M059J (cell line): ENCODE measurements at places on chromosomes 16 and 17. TPM values are rescaled to one million over a fixed set of nuclear protein-coding genes. Genes with fewer than 3 reads are reported as not detected.

- no peak for DNase-seq
Observed at GRCh38 chr17:7523033-7523432, 25.8 kb upstream of the TNFSF12 start.

- no peak for DNase-seq
Observed at GRCh38 chr16:1280783-1281182, 24.9 kb downstream of the TPSD1 start.

GRCh38 chr17:44095647-44096496, 25.3 kb downstream of the G6PC3 start:
- peak; percentile 97 for DNase-seq

DNA sequence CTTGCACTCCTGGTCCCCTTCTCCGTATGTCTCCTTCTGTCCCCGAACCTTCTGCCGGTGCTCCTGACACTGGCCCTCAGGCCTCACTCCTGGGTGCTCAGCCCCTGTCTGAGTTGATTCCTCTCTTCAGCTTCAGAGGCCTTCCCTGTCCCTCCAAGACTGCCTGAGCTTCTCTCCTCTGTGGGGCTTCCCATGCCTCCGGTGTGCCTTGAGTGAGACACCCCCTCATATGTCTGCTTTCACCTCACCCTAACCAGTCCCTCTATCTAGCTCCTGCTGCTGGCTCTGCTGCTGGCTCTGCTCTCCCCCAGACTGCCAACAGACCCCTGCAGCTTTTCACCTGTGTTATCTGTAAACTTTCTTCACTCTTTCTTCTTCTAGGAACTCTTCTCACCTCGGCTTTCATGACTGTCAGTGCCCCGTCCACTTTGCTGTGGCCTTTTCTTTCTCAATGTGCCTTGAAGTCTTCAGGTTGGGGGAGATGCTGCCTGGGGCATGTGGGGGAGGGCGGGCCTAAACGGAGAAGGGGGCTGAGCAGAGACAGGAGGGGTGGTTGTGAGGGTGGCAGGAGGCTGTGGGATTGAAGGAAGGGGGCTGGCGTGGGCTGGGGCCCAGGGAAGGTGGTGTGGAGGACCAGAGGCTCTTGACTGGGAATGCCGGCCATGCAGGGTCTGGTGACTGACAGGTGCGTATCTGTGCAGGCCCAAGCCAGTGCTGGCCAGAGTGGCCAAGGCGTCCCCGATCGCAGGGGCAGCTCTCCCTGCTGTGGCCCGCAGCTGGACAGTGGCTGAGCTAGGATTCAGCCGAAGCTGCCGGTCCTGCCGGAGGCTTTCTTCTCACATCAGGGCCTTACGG, 81.3 kb downstream of the METRNL start:
- DNase-seq, result no peak

- DNase-seq, result no peak
Observed at GRCh38 chr17:35241520-35241919, 1.4 kb upstream of the SLFN5 start.

DNA sequence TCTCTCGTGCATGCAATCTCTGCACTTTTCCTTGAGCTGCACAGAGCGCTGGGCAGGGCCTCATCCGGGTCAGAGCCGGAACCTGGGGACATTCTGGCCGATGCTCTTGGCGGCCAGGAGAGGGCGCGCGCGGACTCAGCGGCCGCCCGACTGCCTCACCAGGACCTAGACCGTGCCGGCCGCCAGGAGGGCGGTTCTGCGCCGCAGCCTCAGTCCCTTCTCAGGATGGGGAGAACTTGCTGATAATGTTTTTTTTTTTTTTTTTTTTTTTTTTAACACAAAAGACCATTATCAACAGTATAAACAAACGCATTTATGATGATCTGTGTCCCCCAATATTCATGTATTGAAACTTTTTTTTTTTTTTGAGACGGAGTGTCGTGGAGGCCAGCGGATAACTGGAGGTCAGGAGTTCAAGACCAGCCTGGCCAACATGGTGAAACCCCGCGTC, 8.1 kb upstream of the FLYWCH2 start:
- DNase-seq, result peak; percentile 69

- DNase-seq, result no peak
Observed at GRCh38 chr16:81436386-81436785, 8.2 kb upstream of the CMIP start.

GRCh38 chr16:2971985-2972784, 3.0 kb downstream of the PAQR4 start:
- peak; percentile 25 for DNase-seq

- DNase-seq, result no peak
Observed at GRCh38 chr17:81416612-81417011, 21.4 kb downstream of the BAHCC1 start.

DNA sequence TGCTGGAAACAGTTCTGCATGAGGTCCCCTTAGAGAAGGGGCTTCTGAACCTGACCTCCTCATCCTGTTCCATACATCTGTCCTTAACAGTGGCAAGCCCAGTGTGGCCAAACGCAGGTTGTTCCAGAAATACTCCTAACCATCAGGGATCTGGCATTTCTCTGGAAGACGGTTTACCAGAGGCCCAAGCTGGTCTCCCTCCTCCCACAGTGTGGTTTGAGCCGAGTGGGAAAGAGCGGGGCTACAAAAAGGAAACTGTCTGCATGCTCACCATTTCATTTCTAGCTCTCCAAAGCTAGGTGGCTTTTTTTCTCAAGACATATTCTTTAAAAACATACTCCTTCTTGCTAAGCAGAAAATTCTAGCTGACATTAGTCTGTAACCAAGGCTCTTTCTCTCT, 6.0 kb downstream of the MXRA7 start:
- no peak for DNase-seq

DNA sequence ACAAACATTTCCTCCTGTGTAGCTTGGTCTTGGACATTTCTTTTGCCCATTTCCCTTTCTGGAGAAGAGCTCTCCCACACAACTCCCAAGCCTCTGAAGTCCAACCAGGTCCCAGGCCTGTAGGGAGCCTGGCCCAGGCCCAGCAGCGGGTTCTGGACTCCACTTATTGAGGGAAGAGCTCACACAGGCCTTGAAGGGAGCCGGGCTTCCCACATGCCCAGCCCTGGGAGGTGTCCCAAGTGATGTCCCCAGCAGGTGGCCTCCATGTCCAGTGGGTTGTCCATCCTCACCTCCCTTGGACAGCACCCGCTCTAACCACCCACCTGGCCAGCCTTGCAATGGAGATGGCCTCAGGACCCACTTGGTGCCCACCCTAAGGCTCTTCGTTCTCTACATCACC, 5.9 kb upstream of the EPX start:
- DNase-seq, result no peak

GRCh38 chr17:36752096-36752888, 150.9 kb downstream of the MRM1 start:
- no peak for DNase-seq

GRCh38 chr17:17413215-17413792, 63.5 kb upstream of the MED9 start:
- DNase-seq, result peak; percentile 41

GRCh38 chr16:57089406-57089805, 3.0 kb upstream of the CPNE2 start:
- no peak for DNase-seq

GRCh38 chr17:37109731-37110710, 161.3 kb downstream of the AATF start:
- no peak for DNase-seq

DNA sequence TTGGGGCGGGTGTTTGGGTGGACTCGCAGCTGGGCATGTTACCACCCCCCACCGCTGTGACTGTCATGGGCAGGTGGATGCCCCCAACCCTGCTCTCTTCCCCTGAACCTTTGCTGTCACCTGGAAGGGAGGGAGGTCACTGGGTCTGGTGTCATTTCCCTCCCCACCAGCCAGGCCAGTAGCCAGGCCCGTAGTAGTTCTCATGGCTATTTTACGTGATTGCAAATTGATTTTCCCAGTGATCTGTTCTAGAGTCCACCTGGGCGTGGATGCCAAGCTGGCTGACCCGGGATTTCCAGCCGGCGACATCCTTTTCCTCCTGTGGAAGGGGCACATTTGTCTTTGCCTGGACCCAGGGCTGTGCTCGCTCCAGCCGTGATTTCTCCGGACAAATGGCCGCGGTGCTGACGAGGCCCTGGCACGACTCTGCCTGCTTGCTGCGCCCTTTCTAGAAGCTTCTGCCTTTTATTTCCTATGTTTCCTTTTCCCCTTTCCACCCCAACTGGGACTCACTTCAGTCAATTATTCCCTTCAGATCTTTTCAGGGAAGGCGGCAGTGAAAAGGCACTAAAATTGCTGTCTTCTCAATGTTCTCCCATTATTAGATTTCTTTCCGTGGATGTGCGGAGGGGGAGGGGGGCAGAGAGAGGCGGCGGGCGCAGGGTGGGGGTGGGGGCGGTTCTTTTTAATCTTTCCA, 226.9 kb upstream of the CIBAR2 start:
- no peak for DNase-seq

- DNase-seq, result no peak
Observed at GRCh38 chr16:49337814-49338350, 35.7 kb upstream of the C16orf78 start.

GRCh38 chr17:10733666-10734065, 3.8 kb upstream of the TMEM220 start:
- DNase-seq, result no peak

- DNase-seq, result no peak
Observed at GRCh38 chr16:85681255-85681654, 7.5 kb downstream of the GINS2 start.

DNA sequence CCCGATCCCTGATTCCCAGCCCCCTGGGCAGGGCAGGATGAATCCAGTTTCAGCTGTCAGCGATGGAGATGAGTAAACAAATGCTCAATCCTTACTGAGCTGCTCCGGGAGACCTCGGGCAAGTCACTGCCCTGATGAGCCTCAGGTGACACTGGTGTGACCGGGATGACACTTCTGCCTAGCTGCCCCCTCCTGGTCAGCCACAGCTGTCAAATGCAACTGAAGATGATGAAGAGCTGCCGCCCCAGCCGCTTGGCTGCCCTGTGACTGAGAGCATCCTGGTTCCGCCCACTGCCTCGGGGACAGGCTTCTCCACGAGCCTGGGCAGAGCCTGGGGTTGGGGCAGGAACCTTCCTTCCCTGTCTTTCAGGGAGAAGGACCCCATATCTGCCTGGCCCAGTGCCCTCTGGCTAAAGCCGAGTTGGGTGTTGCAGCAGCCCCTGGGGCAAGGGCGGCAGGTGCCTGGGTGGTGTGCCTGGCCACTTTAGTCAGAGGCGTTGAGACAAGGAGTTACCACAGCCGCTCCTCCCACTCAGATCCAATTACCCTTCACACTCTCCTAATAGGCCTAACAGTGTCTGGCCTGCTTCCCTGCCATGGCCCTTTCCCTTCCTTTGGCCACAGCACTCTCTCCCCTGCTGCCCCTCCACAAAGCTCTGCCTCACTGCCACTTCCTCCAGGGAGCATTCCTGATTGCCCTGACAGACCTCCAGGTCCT, 5.5 kb downstream of the CCL17 start:
- no peak for DNase-seq

GRCh38 chr17:75019146-75019545, 6.7 kb downstream of the MRPL58 start:
- DNase-seq, result no peak

- DNase-seq, result no peak
Observed at GRCh38 chr16:49075709-49076108, 205.9 kb downstream of the CBLN1 start.

- DNase-seq, result no peak
Observed at GRCh38 chr17:34255381-34255732, 272 bp downstream of the CCL2 start.

GRCh38 chr16:63442246-63442645, 1406.0 kb upstream of the CDH8 start:
- DNase-seq, result no peak

DNA sequence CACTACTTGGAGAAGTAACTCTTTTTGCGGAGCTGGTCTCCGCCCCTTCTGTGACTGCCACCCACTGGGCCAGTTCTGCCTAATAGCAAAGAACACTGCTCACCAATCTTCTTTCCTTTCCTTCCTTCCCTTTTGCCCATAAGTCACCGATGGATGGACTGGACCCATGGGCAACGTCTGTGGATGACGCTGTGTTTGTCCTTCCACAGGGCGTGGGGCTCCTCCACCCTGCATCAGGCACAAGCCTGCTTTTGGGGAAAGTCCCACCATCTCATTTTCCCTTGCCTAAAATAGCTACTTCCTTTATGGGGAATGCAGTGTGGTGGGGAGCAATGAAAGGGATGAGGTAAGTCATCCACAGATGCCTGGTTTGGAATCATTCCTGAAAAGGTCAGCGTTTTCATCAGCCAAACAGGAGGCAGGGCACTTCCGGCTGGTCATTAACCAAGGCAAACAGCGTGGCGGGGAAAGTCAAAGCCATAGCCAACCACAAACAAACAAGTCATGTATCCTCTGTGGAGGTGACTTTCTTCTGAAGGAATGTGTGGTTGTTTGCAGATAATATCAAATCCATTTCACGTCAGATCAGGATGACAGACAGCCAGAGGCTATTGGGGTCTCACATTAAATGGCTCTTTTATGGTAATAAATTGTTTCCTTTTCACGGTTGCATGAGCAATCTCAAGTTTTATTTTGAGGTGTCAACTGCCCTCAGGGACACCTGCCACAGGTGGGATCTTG, 30.7 kb upstream of the MED9 start:
- DNase-seq, result peak; percentile 98

- peak; percentile 74 for DNase-seq
Observed at GRCh38 chr16:85211271-85211801, 99.1 kb upstream of the CIBAR2 start.

DNA sequence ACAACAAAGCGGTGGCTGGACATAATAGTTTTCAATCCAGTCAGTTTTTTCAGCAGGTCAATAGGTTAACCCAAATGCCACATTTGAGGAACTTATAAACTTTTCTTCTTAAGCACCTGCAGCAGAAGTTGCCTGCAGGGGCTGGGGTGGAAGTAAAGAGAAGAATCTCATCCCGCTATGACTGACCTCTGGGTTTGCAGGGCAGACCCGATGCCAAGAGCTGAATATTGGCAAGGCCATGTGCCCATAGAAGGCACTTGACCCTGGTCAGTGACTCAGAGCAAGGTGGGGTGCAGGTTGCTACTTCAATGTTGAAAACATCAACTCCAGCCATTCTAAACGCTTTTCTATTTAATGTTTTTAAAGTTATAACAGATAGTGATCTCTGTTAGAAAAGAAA, 17.9 kb upstream of the SMPD3 start:
- DNase-seq, result no peak

GRCh38 chr16:30846649-30847402, 47.1 kb downstream of the BCL7C start:
- no peak for DNase-seq

Gene RHBDL3
- 0.02 and 0.30 TPM in 2 replicates for total RNA-seq

Gene KRT16
- 0.15 and 0.34 TPM in 2 replicates for total RNA-seq

Gene ZNF597
- 3.4 and 4.9 TPM in 2 replicates for total RNA-seq

Gene CRYM
- total RNA-seq, result not detected in 2 replicates

Gene CHD9NB
- 0.20 and 0.57 TPM in 2 replicates for total RNA-seq

Gene NTN3
- total RNA-seq, result 0.44 TPM in 1 of 2 replicates, not detected in the other

Gene EIF4A3
- total RNA-seq, result 103 and 145 TPM in 2 replicates

Gene ADAM11
- total RNA-seq, result 0.12 TPM in 1 of 2 replicates, not detected in the other

Gene AGRP
- not detected in 2 replicates for total RNA-seq

Gene SMG1
- 16.0 and 34.7 TPM in 2 replicates for total RNA-seq

Gene TERB1
- total RNA-seq, result not detected in 2 replicates
